Frontal cortex (tissue), 4 donors: ENCODE measurements at places on chromosomes 11 and 22. TPM values are rescaled to one million over a fixed set of nuclear protein-coding genes. Genes with fewer than 3 reads are reported as not detected.

The MMP8 gene
- total RNA-seq = not detected

The CSKMT gene
- 10.2 TPM for total RNA-seq

The MADD gene
- total RNA-seq = 53.8 TPM

The CRYBB3 gene
- total RNA-seq = not detected

The CARNS1 gene
- under 0.01 TPM for total RNA-seq

The CRACR2B gene
- 0.82 TPM for total RNA-seq

The NEU3 gene
- total RNA-seq = 15.1 TPM

The CCDC73 gene
- total RNA-seq = not detected

The VSIG2 gene
- total RNA-seq = not detected

The CRYBA4 gene
- total RNA-seq = not detected

The ROBO4 gene
- total RNA-seq = 1.6 TPM

The ARFGAP3 gene
- 84.8 TPM for total RNA-seq

The OR51A4 gene
- not detected for total RNA-seq

The PGA5 gene
- total RNA-seq = 0.82 TPM

The IL17REL gene
- total RNA-seq = under 0.01 TPM

The OR8B2 gene
- total RNA-seq = not detected

The TRPC6 gene
- total RNA-seq = 5.7 TPM

The P2RY6 gene
- total RNA-seq = under 0.01 TPM

The PLEKHB1 gene
- 5.3 TPM for total RNA-seq

The OLFML1 gene
- total RNA-seq = 1.6 TPM
